Right renal cortex interstitium (tissue), 3 donors: ENCODE measurements at places on chromosomes 13 and 19. TPM values are rescaled to one million over a fixed set of nuclear protein-coding genes. Genes with fewer than 3 reads are reported as not detected.

DNA sequence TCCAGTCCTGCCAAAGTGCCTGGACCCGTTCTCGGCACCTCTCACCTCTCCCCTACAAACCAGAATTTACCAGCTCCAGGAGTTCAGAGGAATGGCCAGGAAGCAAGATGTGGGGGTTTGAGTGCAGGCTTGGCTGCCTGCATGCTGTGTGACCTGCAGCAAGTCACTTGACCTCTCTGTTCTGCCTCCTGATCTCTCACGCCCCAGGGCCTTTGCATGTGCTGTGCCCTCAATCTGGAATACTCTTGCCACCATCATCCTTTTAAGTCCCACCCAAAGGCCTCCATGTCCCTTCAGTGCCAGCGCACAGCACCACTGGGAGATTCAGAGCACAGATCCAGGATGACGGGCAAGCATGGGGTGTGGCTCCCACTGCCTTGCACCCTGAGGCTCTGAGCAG lies 43.4 kb downstream of the MYO9B start:
- DNase-seq, result no peak

- no peak for DNase-seq
Measured at GRCh38 chr13:61774903-61775302, 359.3 kb upstream of the PCDH20 start.

- no peak for DNase-seq
Measured at GRCh38 chr13:25501231-25501630, 129.5 kb downstream of the ATP8A2 start.

DNA sequence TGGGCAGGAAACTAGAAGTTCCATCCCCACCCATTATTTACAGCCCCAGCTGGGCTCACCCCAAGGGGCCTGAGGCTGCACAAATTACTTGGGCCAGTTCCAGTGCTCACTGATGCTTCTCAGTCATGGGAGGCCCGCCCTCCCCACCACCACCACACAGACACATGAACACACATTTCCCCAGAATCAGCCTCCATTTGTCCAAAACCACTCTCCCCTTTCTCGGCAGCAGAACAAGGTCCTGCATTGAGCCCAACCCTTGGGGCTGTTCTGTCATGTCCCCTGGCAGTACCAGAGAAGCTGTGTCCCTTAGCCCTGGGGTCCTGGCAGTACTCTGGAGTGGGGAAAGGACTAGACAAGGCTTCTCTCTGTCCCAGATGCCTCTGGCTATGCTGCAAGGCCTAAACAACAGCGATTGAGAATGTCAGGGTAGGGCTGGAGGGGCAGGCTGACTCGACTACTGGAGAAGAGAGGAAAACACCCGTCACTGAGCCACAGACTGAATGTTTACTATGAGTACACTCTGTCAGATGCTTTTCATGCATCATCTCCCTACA lies 21.8 kb downstream of the SAMD4B start:
- no peak for DNase-seq

Gene GPR180
- 9.0 TPM for polyA plus RNA-seq

GRCh38 chr13:46012404-46012803 lies 40.1 kb downstream of the ZC3H13 start:
- no peak for DNase-seq

Gene KLK3
- 0.53 TPM for polyA plus RNA-seq

Gene ATP8B3
- 0.45 TPM for polyA plus RNA-seq

DNA sequence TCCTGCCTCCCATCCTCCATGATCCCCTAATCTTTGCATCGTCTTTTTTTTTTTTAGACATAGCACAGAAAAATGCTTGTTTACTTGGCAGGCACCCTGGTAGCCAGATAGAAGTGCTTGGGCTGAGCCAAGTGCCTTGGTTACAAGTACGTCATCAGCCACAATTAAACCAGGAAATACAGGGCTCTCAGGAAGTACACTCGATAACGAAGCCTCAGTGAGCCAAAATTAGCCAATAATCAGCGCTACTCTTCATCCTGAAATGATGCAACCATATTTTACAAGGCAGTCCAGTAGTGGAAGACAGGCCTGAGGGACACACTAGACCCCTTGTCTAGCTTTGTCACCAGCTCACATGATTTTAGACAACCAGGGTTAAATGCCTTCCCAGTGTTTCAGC lies 194.0 kb upstream of the NBEA start:
- DNase-seq, result no peak

- no peak for DNase-seq
Measured at GRCh38 chr13:43390619-43391018, 367.2 kb downstream of the DNAJC15 start.

GRCh38 chr19:38743394-38744297 lies 628 bp downstream of the CAPN12 start:
- no peak for DNase-seq

Gene FXYD7
- 1.0 TPM for polyA plus RNA-seq

DNA sequence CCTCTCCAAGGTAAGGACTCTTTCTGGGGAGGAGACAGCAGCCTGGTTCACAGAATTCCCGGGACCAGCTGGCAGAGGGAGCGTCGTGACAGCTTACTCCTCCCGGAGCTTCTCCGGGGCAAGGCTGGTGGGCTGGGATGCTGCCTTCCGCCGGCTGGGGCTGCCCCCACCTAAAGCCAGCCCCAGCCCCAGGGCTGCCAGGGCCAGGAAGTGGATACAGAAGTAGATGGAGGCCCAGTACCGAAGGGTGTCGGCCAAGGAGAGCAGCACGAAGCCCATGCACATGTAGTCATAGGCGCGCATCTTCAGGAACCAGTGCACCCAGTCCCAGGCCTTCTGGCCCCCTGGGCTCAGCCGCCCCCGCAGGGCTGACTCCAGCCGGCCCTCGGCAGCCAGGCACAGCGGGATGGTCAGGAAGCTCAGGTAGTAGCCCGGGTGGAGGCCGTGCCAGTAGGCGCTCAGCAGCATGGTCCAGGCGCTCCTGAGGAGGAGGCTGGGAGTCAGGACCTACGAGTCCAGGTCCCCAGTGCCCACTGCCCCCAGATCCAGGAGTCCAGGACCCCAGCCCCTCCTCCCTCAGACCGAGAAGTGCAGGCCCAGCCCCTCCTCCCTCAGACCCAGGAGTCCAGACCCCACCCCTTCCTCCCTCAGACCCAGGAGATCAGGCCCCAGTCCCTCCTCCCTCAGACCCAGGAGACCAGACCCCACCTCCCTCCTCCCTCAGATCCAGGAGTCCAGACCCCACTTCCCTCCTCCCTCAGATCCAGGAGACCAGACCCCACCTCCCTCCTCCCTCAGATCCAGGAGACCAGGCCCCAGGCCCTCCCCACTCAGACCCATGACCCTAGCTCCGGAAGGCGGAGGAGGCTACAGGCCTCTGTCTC lies 1.2 kb upstream of the TMC4 start:
- DNase-seq, result no peak

DNA sequence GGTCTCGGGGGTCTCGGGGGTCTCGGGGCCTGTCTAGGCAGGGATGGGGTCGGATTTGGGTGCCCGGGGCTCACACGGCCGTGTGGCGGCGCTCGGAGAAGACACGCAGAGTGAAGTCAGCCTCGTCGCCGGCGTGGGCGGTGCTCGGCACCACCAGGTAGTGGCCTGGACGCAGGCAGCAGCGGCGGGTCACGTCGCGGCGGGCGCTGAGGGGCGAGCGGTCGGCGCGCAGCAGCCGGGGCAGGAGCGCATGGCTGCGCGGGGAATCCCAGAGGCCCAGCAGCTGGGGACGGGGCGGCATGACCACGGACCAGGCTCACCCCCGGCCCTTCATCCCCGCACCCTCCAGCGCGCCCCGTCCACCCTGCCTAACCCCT lies 8.2 kb downstream of the CAPN12 start:
- DNase-seq, result no peak

- DNase-seq, result no peak
Measured at GRCh38 chr13:51924756-51925544, 63.2 kb downstream of the CCDC70 start.

- DNase-seq, result no peak
Measured at GRCh38 chr13:98454389-98454881, 122.5 kb downstream of the STK24 start.

Gene MYO1F
- 2.4 TPM for polyA plus RNA-seq

- no peak for DNase-seq
Measured at GRCh38 chr19:3061182-3062161, 823 bp downstream of the TLE5 start.

- no peak for DNase-seq
Measured at GRCh38 chr13:40798380-40798779, 9.0 kb downstream of the SLC25A15 start.

- no peak for DNase-seq
Measured at GRCh38 chr13:59527500-59527899, 636.2 kb downstream of the DIAPH3 start.

DNA sequence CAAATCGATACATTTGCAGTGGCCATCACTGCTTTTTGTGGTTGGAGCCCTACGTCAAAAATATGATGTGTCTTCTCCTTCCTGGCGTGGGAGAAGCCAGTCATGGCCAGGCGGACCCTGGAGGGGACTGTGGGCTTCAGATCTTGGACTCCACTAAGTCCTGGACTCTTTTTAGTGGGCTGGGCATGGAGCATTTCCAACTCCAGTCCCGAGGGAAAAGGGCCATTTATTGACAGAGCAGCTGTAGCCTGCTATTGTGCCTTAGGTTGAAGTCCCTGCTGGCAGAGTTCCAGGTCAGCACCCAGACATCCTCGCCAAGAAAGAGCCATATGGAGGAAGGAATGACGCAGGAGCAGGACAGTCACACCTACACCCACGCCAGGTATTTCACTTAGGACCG lies 179.2 kb upstream of the ZNF507 start:
- no peak for DNase-seq

- DNase-seq, result no peak
Measured at GRCh38 chr13:100565286-100565685, 23.3 kb downstream of the GGACT start.

- DNase-seq, result no peak
Measured at GRCh38 chr19:3367628-3368440, 1.5 kb downstream of the NFIC start.

Gene ZNF442
- 7.8 TPM for polyA plus RNA-seq

Gene GJB6
- polyA plus RNA-seq, result 1.9 TPM

GRCh38 chr13:47426126-47426849 lies 529.4 kb upstream of the HTR2A start:
- no peak for DNase-seq

Gene CEACAM6
- 0.10 TPM for polyA plus RNA-seq

- no peak for DNase-seq
Measured at GRCh38 chr13:84651288-84651687, 769.0 kb upstream of the SLITRK1 start.

DNA sequence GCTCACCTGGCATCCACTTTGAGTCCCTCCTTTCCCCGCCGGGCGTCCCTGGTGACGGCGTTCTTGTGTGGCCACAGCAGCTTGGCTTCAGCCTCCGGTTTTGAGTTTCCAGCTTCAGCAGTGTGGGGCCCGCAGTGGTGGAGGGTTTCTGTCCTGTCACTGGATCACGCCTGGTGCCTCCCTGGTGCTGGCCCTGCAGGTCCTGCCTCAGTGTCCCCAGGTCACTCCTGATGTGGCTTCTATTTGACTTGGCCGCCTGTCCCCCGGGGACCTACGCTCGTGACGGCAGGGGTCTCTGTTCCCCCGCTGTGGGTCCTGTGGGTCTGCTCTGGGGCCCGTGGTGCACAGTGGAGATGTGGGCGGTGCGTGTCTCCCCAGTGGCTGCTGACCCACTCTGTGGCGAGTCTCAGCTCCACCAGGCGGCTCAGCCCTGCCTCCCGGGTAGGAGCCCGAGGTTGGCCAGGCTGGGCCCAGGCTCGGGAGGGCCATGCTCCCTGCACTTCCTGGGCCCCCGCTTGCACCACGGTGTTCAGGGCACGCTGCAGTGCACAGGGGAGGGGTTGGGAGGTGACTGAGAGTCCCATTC lies 1.9 kb downstream of the ATP4B start:
- no peak for DNase-seq

- peak; percentile 95 for DNase-seq
Measured at GRCh38 chr19:43533546-43534304, 737 bp downstream of the ZNF575 start.

DNA sequence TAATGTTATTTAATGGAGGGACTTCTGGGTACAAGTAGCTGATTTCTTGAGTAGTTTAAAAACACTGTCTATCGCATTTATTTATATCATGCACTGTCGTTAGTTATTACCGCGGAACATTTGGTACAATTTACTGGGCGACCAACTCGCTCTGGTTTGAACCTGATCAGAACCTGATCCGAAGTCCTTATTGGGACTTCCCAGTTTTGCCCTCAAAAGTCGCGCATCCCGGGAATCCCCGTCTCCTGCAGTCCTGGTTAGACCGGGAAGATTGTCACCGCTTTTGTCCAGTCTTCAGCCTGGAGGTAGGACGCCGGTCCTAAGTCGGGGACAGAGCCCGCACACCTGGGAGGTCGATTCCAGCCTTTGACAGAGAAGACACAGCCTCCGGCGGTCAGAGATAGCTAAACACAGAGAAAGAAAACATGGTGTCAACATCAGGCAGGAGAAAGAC lies 694 bp downstream of the CLN5 start:
- peak; percentile 25 for DNase-seq

DNA sequence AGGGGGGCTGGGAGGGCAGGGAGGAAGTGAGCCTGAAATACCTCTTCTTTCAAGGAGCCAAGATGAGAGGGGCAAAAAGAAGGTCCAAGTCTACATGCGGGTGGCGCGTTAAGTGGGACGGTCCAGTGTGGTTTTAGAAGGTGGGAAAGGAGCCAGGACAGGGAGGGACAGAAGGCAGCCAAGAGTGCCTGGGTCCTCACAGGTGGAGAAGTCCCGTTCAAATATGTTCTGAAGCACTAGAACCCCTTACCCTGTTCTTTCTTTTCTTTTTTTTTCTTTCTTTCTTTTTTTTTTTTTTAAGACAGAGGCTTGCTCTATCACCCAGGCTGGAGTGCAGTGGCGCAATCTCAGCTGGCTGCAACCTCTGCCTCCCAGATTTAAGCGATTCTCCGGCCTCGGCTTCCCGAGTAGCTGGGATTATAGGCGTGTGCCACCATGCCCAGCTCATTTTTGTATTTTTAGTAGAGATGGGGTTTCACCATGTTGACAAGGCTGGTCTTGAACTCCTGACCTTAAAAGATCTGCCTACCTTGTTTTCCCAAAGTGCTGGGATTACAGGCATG lies 7.4 kb downstream of the CAMSAP3 start:
- DNase-seq, result no peak

DNA sequence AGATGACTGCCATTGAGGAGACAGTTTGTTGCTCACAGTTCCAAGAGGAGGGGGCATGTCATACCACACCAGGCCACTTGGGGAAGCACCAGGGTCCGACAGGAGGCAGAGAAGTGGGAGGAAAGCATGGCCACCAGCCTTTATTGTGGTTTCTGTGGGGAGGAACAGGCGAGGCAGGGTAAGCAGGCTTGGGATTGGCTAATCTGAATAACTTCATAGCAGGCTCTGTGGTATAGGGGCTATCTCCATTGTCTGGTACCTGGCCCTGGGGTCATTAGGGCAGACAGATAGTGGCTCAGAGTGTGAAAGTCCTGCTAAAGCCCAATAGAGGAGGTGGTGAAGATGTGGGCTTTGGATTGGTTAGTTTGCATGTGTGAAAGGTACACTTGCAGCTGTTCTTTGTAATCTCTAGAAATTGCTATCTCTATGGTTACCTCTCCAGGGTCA lies 35.5 kb downstream of the CBY2 start:
- no peak for DNase-seq

DNA sequence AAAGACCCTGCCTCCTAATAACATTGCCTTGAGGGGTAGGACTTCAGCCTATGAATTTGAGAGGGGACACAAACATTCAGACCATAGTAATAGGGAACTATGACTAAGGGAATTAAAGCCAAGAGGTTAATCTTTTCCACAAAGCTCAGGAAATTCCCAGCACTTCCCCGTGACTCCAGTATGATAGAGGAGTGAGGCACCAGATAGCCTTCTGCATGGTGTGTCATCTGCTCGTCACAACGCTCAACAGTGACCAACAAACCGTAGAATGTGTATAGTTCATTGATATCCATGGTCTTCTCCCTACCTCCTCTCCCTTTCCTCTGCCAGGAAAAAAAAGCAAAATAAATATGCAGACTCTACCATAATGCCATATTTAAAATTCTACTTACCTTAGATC lies 64.4 kb downstream of the B3GLCT start:
- no peak for DNase-seq
